ENCODE measurements at places on chromosomes 1 and 21. TPM values are rescaled to one million over a fixed set of nuclear protein-coding genes. Genes with fewer than 3 reads are reported as not detected.
A peak's percentile ranks its signal among the peaks of the same experiment; 100 is the strongest.

The GPR161 gene
- 1.4 TPM for total RNA-seq

- H3K27me3 ChIP-seq, result no peaks in the 10 kb centered on the region
- no peak overlapping the region for H3K4me3 ChIP-seq
- no peaks in the 10 kb centered on the region for H3K4me1 ChIP-seq
- DNase-seq, result no peak
- H3K27ac ChIP-seq, result no peak overlapping the region
These were observed 140.0 kb downstream of the LTN1 start for GRCh38 chr21:28852706-28853105.

DNA sequence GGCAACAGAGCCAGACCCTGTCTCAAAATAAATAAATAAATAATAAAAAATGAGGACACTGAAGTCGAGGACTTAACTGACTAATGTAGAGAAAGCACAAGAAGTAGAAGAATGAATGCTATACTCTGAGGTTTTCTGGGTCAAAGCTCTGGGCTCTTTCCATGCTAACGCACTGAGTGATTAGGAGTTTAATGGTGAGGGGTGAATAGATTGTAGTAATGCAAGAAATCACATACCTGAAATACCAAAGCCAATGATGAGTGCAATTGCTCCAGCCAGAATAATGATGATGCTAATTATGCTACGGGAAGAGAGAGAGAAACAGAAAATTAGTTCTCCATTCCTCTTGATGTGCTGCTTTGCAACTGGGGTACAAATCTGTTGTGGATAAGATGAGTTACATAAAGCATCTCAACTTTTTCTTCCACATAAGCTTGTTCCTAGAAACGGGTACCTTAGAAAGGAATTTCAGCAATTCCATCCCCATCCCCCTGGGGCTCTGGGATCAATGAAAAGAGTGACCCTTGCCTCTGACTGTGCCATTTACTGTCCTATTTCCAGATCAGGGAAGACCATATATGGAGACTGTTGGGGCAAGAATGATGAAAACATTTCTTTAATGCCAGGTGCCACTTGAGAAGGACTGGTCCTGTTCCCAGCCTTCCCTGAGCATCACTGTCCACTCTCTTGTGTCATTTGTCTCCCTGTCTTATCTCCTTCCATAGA is 40.7 kb downstream of the VTCN1 start:
- H3K27ac ChIP-seq, result no peak overlapping the region
- DNase-seq, result no peak
- H3K36me3 ChIP-seq, result no peaks in the 10 kb centered on the region
- no peak overlapping the region for H3K4me3 ChIP-seq
- H3K27me3 ChIP-seq, result no peaks in the 10 kb centered on the region

DNA sequence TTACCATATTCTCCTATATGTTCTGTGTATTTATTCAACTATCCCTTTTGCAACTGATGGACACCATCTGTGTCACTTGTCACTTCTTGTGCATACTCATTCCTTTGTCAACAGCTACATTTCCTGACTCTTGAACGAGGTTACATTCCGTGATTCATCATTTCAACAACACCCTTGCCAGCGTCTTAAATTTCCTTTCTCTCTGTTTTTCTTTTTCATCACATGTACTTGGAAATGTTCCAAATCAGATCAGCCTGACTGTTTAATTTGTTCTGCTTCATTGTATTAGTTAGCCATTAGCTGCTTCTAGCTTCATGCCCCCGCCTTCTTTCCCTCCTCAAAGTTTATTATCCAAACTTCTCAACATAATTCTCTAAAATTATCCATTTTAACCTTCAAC is 173.0 kb downstream of the ADGRL4 start:
- H3K4me3 ChIP-seq, result peak overlapping the region; percentile 43
- H3K27ac ChIP-seq, result no peak overlapping the region
- H3K4me1 ChIP-seq, result peaks cover 32% of the 10 kb centered on the region
- no peak for DNase-seq

Data from activated T-cell treated with anti-CD3 and anti-CD28 coated beads, Interleukin-2, amount 50 U/mL, for 72 hours (primary cell).